ENCODE measurements at places on chromosomes 12 and 14.

DNA sequence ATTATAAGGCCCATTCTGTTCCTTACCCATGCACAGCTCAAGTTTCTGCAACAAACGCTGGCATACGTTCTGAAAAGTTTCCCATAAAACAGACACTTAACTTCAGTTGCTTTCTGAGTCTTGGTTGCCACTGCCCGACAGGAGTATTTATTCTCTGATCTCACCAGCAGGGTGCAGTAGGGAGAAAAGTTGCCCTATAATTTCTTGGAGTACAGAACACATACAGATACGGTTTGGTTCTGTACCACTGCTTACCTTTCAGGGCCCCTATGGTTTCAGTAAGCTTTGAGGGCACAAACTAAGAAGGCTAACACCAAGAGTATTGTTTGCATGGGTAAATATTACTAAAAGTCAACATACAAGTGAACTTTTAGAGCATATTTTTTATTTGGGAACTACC is 77.9 kb downstream of the SPATA7 start:
- peak; percentile 14 for DNase-seq

DNA sequence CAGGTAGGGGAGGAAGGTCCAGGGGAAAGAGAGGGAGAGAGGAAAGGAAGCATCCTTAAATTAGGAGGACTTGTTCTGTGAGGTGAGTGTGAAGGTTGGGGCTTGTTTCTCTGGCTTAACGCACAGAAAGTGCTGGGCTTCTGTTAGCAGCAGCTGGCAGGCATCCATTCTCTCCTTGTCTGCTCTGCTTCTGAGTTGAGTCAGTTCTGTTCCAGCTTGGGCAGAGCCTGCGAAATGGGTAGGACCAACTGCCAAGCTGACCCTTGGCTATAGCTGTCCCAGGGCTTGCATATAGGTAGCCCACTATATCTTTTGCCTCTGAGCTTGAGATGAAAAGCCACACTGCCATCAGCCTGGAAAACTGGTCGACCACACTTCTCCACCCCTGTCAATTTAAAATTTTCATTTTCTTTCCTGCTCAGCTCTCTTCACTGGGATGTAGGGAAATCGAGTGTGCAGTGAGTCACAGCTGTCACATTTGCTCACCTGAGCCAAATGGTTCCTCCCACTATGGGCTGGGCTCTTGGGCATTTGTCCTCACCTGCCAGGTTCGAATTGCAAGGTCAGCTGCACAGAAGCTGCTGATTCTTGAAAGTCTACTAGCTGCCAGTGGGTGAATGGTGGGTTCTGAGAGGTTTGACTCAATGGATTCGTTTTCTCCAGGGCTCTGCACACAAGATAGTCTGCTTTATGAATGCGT is 256.4 kb upstream of the PWP1 start:
- no peak for DNase-seq

- peak; percentile 85 for DNase-seq
These were observed 21.6 kb upstream of the CACNA2D4 start for GRCh38 chr12:1939801-1940607.

DNA sequence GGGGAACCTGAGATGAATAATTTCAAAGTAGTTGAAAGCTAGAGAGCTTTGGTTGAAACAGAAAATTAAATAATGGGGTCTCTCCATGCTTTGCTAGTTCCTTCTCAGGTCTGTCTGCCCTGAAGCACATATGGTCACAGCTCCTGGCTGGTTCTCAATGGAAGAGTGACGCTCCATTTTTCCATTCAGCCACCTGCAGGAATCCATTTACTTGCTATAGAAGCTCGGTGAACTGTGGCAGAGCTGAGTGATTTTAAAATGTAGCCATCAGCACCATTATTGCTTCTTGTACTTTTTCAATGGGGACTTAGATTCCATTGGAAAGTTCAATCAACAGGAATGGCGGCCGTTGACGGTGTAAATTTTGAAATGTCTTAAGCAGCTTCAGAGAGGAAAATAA is 525.2 kb downstream of the GLT1D1 start:
- DNase-seq, result no peak

DNA sequence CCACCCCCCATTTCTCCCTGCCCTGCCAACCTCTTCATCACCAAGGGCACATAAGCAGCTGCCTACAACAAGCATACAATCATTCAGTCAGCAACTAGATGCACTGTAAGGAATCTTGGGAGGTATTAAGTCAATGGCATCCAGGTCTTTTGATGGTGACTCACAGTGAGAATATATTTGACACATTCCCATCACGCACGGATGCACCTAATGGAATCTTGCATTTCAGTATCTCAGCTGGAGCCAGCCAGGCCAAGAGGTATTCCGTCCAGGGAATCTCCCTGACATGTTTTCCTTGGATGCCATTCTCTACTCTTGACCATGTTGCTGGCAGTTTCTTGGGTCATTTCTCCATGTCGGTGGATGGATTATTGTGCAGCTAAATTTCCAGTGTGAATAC is 73.9 kb upstream of the CAPRIN2 start:
- DNase-seq, result no peak

GRCh38 chr12:18141048-18141982 is 51.3 kb upstream of the RERGL start:
- DNase-seq, result no peak

DNA sequence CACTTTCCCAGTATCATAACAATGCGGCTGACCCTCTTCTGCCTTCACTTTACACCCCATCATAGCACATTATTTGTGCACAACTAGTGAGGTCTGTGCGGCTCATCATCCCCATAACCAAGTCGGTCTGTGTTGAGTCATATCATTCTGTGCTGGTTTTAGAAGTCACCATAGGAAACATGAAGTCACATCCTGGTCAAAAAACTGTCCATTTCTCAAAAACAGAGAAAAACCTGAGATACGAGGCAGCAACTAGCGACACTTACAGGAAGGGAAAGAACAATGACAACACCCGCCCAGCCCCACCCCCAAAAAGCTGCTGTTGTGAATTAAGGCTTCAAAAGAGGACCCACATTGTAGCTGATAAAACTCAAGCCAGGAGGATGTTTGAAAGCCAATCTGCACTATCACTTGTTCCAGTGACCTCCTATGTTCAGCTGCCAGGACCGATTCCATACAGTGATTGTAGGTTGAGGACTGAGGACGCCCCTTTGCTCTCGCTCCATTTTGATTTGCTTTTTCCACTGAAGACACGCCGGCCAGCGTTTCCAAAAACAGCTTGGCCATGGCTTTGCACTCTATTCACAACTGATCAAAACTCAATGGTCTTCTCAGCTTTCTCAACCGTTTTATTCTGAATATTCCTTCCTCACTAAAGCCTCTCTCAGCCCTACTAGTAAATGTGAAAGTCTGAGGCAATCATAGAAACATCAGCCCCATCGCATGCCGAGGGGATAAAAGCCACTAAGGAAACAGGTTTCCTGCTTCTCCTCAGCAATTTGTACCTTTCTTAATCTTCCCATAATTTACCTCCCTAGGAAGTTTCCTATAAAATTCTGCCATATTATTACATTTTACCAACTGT is 87.5 kb downstream of the DUSP16 start:
- DNase-seq, result peak; percentile 80

- DNase-seq, result no peak
These were observed 6.3 kb upstream of the ATG14 start for GRCh38 chr14:55417955-55418354.

DNA sequence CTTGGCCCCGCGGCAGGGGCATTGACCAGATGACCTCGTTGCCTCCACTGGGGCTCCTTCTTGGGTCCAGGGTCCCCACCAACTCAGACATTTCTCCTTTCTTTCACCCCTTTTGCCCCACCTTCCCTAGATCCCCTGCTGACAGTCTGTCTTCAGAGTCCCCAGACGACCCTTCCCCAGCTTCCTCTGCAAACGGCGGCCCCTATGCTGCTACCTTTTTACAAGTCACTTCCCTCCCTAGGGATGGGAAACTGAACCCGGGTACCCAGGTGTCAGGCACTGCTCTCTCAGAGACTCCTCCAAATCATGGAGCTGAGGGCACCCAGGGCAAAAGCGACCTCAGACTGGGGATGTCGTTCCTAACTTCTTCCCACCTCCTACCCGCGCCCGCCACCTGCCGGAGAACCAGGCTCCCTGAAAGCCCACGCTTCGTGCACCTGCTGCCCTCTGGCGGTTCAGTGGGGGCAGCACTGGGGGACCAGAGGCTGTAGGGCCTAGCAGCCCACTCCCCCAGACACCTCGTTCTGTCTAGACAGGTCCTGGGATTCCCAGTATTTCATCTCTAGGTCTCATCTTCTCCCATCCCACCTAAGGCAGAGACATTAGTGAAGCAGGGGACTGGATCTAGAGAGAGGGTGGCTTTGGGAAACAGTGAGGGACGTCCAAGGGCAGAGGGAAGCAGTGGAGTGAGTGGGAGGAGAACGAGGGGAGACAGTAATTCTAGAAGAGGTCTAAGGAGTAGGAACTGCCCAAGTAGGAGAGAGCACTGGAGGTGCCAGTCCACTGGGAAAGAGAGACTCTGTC is 4.9 kb downstream of the ZNF385A start:
- DNase-seq, result peak; percentile 83

GRCh38 chr12:69935651-69936100 is 110.6 kb downstream of the MYRFL start:
- no peak for DNase-seq

- peak; percentile 61 for DNase-seq
These were observed 64.2 kb downstream of the CLMN start for GRCh38 chr14:95255487-95255886.

- no peak for DNase-seq
These were observed 340.2 kb downstream of the MED13L start for GRCh38 chr12:115936997-115937916.
